ENCODE measurements at places on chromosomes 6 and 20. TPM values are rescaled to one million over a fixed set of nuclear protein-coding genes. Genes with fewer than 3 reads are reported as not detected.
A peak's percentile ranks its signal among the peaks of the same experiment; 100 is the strongest.

DNA sequence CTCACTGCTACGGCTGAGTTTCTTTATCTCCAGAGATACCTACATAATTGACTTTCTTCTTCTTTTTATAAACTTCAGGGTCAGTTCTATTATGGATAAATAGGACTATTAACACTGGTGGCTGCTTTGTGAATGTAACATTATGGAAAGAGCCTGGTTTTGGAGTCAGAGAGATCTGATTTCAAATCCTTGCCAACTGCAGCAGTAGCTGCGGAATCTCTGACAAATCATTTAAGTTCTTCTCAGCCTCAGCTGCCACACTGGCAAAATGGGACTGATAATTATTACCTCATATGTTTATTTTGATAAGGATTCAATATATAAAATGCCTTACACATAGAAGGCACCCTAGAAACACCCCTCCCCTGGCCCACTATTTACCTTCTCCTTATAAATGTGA lies 160.5 kb downstream of the BACH2 start:
- no peak for DNase-seq

- DNase-seq = no peak
These were observed 70.9 kb downstream of the OPN5 start for GRCh38 chr6:47852727-47853126.

DNA sequence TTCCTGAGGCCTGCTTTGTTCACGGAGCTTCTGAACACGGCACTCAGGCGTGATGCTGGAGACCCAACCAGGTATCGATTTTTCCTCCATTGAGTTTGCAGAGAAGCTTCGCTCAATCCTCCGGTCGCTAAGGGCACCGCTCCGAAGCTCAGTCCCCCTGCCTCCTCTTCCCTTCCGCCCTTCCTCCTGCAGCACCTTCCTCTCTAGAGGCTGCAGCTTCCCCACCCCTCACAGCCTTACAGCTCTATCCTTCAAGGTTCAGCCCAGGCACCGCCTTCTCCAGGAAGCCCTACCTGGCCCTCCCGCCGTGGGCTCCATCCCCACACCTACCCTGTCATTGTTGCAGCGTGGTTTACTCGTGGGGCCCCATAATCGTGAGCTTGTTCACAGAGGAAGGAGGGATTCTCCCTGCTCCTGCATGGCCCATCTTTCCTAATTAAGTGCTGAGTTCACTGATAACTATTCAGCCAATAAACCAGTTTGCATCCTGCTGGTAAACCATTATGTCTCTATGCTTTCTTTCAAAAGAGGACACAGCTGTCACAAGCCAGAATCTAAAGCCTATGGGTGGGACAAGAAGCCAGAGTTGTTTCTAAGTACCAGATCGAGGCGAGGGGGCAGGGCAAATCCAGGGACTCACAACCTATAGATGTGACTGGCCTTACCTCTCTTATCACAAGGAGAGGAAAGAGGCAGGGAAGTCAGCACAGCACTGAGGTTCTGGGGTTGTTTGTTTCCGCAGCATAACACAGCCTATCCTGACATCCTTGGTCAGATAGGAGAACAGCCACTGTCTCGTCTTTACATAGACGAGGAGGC lies 152.0 kb downstream of the GRM4 start:
- no peak for DNase-seq

OR12D3 gene
- total RNA-seq = not detected

DNA sequence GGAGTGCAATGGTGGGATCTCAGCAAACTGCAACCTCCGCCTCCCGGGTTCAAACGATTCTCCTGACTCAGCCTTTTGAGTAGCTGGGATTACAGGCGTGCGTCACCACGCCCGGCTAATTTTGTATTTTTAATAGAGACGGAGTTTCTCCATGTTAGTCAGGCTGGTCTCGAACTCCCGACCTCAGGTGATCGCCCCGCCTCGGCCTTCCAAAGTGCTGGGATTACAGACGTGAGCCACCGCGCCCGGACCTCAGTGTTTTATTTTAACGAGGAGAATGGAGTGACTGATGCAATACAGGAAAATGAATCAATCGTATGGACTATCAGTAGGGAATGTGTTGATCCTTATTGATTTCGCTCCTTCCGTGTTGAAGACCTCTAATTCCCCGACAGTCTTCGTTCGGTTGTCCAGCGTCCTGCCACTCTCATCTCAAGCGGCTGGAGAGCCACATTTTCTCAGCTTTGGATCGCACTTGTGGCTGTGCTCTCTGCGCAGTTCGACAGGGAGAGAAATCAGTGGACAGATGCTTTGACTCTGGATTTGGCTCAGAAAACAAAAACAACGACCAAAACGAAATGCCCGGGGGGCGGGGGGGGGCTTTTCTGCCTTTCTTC lies 166.2 kb downstream of the TRIM27 start:
- DNase-seq = no peak

GRCh38 chr20:10935658-10936402 lies 262.0 kb upstream of the JAG1 start:
- peak; percentile 77 for DNase-seq

DPPA5 gene
- not detected for total RNA-seq

DNA sequence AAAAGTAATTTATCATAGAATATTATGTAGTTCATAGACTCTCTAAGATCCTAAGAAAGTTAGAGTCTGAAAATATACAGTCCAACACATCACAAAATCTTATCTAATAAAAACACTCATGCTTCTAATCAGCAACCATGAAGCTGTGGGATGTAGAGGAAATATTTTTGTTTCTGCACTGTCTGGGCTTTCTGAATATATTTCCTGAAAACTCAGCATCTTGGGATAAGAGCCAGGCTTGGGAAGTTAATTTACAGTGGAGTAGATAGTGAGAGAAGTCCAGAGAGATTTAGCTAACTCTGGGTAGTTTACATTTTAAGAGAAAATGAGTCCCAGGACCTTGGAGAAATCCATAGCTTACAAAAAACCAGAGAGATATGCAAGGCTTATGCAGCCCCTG lies 150.4 kb upstream of the BMP5 start:
- DNase-seq = peak; percentile 96

Data from endothelial cell of umbilical vein (primary cell).